Activated CD4-positive, alpha-beta T cell treated with anti-CD3 and anti-CD28 coated beads for 4 hours (primary cell): ENCODE measurements at places on chromosomes 2 and 18.

GRCh38 chr2:124874219-124874618, 849.1 kb downstream of the CNTNAP5 start:
- no peak for DNase-seq

GRCh38 chr2:190277234-190278112, 42.2 kb downstream of the HIBCH start:
- peak; percentile 5 for DNase-seq

DNA sequence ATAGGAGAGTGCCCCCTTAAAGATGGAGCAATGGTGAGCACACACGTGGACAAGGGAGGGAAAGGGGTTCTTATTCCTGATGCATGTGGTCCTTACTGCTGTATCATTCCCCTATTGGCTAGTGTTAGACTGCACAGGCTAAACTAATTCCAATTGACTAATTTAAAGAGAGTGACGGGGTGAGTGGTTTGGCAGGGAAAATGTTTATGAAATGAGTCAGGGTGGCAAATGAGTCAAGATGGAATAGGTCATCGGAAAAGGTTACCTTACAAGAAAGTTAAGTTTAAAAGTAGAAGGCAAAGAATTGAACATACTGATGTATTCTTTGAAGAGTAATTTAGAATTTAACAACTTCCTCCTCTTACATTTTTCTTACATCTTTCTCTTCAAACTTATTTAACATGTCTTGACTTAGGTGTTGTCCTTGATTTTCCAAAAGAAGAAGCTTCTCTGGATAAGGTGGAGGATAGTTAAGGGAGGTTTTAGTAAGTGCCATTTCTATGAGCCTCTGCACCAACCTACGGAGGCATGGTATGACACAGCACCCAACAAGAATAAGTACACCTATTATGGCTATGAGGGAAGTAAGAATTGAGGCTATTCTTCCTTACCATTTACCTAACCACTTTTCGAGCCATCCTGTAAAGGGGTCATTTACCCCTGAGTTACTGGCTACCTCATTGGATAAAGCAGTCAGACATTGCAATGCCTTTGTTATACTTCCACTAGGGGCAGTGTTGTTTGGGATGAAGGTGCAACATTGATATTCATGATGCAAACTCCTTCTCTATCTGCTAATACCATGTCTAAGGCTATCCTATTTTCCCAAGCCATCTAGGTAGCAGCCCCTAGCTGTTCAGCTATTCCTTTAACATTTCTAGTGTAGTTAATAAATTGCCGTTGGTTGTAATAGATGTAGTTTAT, 1345.8 kb upstream of the LRRTM1 start:
- no peak for DNase-seq

- DNase-seq = no peak
Observed at GRCh38 chr18:50473881-50474280, 86.0 kb upstream of the MAPK4 start.

GRCh38 chr2:120831086-120831485, 95.4 kb downstream of the GLI2 start:
- DNase-seq = no peak

DNA sequence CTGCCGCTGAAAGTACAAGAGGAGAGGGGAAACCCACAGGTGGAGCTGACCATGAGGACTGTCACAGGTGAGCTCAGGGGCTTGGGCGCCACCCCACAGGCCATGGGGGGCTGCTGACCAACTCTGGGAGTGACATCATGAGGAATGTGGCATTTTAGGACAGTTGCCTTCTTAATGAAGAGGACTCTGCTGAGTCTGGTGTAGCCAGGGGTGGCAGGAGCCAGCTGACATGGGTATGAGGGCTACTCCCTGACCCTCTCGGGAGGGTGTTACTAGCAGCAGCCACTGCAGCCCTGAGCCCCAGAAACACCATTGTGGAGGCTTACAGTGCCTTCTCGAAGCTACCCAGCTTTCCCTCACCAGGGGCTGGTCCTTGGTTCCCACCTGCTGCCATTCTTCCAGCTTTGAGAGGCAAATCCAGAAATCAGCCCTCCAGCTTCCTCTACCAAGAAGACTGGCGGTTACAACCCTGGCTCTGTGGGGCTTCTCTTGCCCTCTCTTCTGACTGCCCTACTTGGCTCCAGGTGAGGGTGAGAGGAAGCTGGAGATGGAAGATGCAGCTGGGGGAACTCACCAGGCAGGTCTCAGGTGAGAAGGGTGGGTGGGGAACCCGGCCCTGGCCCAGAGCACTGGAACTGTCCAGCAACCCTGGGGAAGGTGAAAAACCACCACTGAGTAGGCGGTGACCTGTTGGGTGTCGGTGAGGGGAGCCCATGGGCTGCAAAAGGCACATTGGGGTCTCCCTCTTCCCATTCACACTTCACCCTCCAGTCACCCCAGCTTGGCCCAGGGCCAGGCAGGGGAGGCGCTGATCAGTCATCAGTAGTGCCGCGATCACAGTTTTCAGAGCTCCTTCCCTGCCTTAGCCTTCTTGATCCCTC, 98.5 kb downstream of the MCFD2 start:
- no peak for DNase-seq

DNA sequence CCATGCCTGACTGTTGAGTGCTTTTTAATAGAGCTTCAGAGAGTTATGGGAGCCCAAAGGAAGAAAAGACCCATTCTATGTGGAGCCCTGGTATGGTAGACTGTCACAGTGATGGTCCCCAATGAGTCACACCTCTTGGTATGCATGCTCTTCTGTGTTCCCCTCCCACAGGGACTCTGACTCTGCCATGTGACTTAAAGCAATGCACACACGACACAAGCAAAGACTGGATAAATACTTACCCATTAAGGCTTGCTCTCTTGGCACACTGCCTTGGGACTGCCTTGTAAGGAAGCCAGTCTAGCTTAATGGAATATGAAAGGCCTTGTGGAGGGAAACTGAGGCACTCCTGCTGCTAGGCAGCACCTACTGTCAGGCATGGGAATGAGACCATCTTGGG, 16.7 kb upstream of the DTNB start:
- no peak for DNase-seq

DNA sequence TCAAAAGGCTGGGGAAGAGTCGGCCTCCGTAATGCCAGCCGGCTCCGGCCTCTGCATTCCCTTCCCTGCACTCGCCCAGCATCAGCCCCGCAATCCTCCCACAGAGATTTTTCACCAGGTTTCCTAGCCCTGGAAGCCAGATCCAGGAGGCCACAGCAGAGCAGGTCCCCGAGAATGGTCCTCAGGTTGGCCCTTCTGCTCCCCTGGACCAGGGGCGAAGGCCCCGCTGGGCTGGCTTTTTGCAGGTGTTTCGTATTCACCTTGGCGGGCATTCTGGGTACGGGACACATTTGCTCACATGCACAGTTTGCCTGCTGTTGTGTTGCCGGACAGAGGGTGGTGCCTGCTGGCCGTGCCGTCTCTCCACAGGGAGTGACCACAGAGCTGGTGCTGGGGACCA, 309.5 kb downstream of the NDUFA10 start:
- no peak for DNase-seq

DNA sequence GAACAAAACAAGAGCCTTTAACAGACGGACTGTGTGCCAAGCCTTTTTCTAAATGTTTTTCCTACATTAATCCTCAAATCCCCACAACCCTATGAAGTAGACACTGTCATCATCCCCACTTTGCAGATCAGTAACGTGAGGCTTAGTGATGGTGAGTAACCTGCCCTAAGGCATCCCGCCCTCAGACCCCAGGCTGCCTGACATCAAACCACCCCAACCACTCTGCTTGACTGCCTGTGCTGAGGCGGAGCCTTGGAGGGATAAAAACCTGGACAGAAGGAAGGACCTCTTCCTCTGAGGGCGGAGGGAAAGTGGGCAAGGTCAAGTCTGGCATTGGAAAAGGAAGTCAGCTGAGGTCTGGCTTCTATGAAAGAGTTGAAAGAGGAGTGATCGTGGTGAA, 104.6 kb downstream of the SP3 start:
- DNase-seq = no peak

DNA sequence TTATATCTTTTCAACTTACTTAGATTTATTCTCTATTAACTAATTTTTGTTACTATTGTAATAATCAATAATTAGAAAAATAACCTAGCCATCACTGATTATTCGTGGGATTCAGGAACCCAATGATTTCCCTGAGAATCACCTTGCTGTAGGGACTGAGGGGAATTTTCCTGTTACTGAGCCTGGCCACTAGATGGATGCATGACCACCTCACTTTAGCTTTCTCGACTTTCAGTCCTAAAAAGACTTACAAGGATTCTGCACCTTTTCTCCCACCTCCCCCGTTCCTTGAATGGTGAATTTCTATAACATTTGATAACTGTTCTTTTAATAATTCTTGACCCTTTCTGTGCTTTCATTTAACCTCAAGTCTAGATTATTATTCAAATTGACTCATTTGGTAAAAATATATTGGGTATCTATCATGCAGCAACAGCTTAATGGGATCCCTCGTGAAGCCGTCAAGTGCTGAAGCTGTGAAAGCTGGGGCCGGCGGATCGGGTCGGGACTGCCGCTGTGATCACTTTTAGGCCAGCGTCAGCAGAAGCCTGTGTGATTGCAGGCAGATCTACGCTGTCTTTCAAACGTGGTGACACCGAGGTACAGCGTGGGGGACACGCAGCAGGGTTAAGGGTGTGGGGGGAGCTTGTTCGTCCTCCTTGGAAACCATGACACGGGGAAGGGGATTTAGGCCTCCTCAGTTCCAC, 38.8 kb upstream of the TMEM18 start:
- no peak for DNase-seq

DNA sequence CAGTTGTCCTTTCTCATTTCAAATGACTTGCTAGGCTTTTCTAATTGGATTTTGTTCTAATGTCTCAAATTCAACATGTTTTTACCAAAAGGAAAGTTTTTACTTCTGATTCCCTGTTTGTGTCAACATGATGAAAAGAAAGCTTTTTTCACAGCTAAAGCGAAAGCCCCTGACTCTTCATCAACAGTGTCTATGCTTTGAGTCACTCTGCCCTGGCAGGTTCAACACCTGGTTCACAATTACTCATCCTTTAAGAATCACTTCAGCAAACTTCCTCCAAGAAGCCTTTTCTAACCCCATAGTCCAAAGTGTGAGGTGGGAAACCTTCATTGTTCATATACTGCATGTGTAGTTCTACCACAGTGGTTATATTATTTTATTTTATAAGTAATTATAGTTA, 7.6 kb upstream of the DSG2 start:
- no peak for DNase-seq

- no peak for DNase-seq
Observed at GRCh38 chr18:68024716-68025115, 508.2 kb upstream of the DSEL start.

DNA sequence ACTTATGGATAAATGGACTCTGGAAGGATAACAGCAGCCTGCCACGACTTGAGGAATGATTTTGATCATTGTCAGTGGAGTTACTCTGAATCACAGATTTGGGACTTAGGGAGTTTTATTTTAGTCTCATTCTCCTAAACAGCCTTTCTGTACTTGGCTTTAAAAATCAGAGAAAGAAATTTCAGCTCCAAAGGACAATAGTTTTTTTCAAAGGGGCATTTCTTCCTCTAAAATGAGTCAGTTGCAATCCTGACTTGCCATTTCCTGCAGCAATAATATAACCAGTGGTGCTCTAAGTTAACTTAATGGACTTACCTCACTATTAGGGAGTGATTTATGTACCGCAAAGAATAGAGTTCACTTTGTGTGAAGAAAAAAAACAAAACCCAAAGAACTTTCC, 35.1 kb upstream of the MTX2 start:
- DNase-seq = no peak

DNA sequence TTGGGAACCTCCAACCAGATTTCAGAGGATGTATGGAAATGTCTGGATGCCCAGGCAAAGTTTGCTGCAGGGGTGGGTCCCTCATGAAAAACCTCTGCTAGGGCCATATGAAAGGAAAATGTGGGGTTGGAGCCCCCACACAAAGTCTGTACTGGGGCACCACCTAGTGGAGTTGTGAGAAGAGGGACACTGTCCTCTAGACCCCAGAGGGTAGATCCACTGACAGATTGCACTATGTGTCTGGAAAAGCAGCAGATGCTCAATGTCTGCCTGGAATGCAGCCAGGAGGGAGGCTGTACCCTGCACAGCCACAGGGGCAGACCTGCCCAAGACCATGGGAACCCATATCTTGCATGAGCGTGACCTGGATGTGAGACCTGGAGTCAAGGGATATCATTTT, 573.7 kb upstream of the NXPH2 start:
- no peak for DNase-seq

DNA sequence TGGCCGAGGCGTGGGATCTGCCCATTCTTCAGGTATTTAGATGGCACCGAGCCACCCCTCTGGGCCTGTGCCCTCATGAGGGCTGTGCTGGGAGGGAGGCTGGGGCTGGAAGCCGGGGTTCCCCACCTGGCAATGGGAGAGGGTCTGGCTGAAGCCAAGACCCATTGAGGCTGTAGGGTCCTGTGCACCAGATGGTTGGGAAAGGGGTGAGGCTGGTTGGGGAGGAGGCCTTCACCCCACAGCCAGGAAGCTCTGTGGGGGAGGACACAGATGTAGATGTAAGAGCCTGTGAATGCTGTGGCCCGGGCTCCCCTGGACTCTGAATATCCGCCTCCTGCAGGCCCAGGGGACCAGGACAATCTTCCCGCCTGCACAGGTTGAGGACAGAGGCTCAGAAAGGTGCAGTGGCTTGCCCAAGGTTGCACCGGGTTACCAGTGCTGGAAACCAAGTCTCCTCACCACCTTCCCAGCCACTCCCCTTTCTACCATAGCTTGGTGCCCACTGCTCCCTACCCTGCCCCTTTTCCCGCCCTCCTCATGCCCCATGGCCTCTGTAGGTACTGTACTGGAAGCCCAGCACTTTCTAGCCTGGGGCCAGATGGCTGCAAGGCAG, 49.7 kb downstream of the PDCL3 start:
- DNase-seq = no peak
